ENCODE measurements at places on chromosomes 13 and 19.

DNA sequence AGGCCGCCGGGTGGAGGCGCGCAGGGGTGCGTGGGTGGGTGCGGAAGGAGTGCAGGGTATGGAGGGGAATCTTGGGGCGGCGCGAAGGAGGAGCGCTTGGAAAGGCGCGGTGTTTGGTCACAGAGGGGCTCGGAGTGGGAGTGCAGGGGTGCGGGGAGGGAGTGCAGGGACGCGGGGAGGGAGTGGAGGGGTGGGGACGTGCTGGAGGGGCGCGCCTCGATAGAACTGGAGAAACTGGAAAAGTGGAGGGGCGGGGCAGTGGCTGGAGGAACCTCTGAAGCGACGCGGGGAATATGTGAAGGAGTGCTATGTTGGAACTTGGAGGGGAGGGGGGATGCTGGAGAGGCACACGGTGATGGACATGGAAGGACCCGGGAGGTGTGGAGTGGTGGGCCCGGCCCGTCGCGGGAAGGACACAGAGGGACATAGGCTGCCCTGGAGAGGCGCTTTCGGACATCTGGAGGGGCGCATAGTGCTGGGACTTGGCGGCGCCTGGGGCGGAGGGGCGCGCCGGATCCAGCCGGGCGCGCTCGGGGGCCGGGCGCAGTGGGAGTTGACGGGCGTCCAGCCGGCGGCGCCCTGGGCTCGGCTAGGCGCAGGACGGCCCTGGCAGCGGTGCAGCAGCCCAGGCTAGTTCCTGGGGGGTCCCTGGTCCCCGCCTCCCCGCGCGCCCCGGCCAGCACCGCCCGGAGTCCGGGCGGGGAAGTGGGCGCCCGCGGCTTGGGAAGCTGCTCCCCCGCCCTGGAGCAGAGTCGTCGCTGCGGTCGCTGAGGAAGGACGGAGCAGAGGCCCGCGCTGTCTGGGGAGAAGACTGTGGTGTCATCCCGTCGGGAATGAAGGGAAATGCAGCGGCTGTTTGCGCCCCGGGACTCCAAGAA lies 20.8 kb upstream of the SGCG start:
- no peak for ATAC-seq

DNA sequence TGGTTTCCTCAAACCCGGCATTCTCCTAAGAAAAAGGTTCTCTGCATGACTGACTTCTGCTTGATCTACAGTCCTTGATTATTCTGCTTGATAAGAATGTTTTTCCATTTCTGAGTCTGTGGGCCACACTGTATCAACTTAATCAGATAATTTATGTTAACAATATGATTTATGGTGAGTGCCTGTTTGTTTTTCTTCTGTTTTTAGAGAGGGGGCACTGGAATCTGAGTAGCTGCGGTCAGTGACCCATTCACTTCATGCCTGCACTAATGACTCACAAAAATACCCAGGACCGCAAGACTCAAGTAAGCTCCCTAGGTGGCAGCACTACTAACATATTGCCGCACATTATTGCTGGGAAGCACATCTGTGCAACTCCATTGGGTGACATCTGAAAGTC lies 542.3 kb upstream of the ATXN8OS start:
- peak; percentile 41 for ATAC-seq

DNA sequence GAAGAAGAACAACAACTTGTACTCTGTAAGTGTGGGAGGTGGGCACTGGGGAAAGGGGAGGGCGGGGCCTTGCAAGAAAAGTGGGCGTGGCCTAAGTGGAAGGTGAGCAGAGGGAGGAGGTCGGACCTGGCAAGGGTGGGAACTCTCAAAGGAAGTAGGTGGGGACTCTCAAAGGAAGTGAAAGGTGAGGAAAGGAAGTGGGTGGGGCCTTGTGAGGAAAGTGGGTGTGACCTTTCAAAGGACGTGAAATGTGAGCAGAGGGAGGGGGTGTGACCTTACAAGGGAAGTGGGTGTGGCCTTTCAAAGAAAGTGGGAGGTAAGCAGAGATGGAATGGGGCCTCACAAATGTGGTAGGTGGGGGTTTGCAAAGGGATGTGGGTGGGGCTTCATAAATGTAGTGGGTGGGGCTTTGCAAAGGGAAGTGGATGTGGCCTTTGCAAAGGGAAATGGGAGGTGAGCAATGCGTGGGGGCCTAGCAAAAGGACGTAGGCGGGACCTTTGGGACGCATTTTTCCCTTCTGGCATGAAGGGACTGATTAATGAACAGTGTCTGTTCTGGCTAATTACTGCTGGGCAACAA lies 25.9 kb downstream of the ACSBG2 start:
- peak; percentile 76 for ATAC-seq

GRCh38 chr13:98476106-98476505 lies 100.8 kb downstream of the STK24 start:
- peak; percentile 58 for ATAC-seq

GRCh38 chr19:3506384-3507340 lies 551 bp downstream of the FZR1 start:
- ATAC-seq: peak; percentile 2
